Right cardiac atrium (tissue), 5 donors: ENCODE measurements at places on chromosomes 7 and 10. TPM values are rescaled to one million over a fixed set of nuclear protein-coding genes. Genes with fewer than 3 reads are reported as not detected.

DNA sequence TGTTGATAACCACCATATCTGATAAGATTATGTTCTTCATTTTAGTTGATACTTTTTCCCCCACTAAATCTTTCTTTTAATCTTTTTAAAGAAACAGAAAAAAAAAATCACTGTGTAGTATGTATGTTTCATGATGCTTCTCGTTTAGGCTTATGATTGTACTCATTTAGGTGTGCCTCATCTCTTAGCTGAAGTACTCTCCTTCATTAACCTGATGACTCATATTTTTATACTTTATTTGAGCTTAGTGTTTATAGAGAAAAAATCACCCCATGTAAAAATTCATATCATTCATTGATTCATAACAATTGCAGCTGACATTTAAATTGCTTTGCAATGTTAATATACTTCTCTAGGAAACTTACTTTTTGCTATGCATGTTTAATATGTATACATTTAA, 158.9 kb downstream of the MLLT10 start:
- no peak for DNase-seq

DNA sequence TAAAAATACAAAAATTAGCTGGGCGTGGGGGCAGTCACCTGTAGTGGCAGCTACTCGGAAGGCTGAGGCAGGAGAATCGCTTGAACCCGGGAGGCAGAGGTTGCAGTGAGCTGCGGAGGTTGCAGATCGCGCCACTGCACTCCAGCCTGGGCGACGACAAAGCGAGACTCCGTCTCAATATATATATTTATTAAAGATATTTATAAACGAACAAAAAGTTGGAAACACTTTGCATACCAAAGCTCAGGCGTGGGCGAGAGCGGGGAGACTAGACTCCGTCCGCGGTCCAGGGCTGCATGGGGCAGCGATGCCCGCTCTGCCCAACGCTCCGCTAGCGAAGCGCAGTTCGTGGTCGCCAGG, 7.9 kb upstream of the CRYGN start:
- DNase-seq: no peak

GRCh38 chr10:59362144-59362958, at the start of gene FAM13C:
FAM13C (minus strand) TSS chr10:59362549; CDS start chr10:59362460, 89 bp downstream.
- DNase-seq: peak; percentile 84

GRCh38 chr10:58797356-58797755, 284.7 kb downstream of the BICC1 start:
- DNase-seq: no peak

- DNase-seq: no peak
Observed at GRCh38 chr7:16739863-16740622, 13.5 kb upstream of the TSPAN13 start.

FAM25A gene
- not detected for polyA plus RNA-seq

CC2D2B gene
- 0.77 TPM for polyA plus RNA-seq

SLC26A3 gene
- polyA plus RNA-seq: 0.07 TPM

GNGT1 gene
- not detected for polyA plus RNA-seq
